Stimulated activated CD4-positive, alpha-beta T cell treated with anti-CD3 and anti-CD28 coated beads, Interleukin-15, amount 100 ng/mL, for 48 hours (primary cell): ENCODE measurements at places on chromosomes 5 and 9.

DNA sequence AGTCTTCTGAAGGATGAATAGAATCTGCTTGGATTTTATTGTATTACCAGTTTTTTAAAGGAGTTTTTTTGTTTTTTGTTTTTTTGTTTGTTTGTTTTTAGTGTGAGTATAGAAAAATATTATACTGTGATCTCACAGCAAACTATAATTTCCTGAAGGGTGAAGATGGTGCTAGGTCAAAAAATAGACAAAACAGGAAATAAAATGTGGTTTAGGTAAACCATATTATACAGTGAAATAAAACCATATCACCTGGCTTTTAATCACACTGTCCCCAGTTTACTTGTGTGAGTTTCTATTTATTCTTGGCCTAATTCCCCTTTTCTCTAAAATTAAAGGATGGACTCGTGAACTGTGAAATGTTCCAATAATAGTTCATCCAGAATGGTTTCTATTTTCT, 841.3 kb upstream of the CTNND2 start:
- DNase-seq = no peak

DNA sequence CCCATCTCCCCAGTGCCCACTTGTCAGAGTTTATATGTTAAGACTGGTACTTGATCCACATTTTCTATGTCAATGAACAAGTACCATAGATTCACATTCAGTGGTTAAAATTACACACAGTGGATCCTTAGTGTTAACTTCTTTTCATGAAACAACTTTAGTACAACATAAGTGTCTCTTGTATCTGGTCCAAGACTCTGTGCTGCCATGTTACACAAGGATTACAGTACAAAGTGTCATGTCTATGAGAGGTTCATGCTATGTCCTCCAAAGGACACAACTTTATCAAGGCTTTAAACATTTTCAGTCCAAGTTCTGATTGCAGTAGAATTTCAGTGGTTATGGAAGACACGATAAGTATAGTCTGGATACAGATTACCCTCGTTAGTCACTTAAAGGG, 13.3 kb upstream of the VLDLR start:
- DNase-seq = no peak

DNA sequence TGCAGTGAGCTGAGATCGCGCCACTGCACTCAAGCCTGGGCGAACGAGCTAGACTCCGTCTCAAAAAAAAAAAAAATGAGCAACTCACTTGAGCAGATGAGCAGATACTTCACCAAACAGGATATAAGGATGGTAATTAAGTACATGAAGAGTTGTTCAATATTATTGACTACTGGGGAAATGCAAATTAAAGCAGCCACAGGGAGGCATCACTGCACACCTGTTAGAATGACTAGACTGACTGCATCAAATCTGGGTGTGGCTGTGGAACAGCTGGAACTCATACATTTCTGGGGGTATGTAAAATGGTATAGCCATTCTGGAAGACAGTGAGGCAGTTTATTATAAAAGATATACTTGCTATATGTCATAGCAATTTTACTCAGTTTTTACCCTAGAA, 93.0 kb downstream of the WNK2 start:
- DNase-seq = no peak

DNA sequence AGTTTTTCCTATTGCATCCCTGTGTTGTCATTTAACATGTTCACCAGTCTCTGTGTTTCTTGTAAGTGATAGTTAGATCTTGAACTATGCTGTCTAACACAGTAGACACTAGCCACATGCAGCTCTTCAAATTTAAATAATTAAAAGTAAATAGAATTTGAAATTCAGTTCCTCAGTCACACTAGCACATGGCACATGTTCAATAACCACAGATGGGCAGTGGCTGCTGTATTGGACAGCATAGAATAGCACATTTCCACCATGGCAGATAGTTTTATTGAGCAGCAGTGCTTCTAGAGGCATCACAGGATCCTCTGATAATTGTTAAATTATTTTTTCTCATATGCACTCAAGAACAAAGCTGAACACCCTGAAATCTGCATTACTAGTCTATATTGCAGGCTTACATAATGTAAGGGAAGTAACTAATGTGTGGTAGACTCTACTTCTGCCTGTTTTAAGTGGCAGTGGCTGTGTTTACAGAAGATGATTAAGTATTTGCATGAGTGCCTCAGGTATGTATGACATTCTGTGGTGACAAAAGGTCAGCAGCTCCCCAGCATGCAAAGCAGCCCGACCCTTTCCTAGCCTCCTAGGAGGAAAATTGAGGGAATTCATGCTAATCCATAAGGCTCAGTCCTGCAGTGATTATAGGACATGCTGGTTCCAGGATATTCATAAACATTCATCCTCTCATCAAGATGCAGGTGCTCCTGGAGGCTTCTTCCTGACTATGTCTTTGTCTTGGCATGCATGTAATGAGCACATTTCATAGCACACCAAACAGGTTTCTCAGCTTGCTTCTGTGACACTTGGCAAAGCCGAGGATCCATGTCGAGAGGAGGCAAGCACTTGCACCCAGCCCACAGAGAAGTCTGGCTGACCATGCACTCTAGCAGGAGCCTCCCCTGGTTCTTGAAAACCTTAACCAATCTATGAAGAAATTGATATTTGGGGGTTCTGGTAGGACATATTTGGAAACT, 45.5 kb downstream of the SH3RF2 start:
- no peak for DNase-seq

- DNase-seq = no peak
These were observed 56.9 kb downstream of the KIF24 start for GRCh38 chr9:34272101-34272541.

DNA sequence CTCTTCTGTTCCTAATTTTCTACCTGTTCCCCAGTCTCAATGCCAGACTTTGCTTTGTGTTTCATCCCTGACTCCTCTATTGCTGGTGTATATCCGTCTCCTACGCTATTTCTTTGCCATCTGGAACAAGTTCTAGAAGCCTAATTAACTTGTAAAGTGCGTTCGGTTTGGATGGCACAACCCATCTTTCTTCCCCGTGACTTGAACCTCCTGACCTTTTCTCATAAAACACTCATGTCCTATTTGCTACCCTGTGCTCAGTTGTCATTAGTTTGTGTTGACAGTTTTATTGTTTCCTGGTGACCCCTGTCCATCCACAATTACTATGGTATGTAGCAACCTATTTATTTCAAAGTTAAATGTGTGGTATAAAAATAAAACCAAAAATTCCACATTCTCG, 323.5 kb downstream of the TLE4 start:
- DNase-seq = no peak

DNA sequence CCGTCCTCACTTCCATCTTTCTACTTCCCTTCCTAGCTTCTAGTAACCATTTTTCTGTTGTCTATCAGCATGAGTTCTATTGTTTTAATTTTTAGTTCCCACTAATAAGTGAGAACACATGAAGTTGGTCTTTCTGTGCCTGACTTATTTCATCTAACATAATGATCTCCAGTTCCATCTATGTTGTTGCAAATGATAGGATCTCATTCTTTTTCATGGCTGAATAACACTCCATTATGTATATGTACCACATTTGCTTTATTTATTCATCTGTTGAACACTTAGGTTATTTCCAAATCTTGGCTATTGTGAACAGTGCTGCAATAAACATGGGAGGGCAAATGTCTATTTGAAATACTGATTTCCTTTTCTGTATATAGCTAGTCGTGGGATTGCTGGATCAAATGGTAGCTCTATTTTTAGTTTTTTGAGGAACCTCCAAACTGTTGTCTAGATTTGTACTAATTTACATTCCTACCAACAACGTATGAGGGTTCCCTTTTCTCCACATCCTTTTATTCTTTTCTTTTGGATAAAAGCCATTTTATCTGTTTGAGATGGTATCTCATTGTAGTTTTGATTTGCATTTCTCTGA, 50.3 kb downstream of the NSD1 start:
- no peak for DNase-seq

- DNase-seq = no peak
These were observed 162.0 kb upstream of the SEMA6A start for GRCh38 chr5:116736671-116737070.

GRCh38 chr9:131690941-131691573, 48.8 kb downstream of the RAPGEF1 start:
- no peak for DNase-seq

DNA sequence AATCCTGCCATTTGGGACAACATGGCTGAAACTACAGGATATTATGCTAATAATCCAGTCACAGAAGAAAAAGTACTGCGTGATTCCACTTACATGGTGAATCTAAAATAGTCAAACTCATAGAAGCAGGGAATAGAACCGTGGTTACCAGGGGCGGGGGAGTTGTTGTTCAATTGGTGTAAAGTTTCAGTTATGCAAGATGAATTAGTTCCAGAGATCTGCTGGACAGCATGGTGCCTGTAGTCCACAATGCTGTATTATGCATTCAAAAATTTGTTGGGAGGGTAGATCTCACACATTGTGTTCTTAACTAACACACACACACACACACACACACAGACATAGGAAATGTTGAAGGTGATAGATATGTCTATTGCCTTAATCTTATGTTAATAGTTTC, 480.5 kb downstream of the DMRT2 start:
- no peak for DNase-seq

- DNase-seq = no peak
These were observed 67.5 kb downstream of the TLE1 start for GRCh38 chr9:81621785-81622259.

DNA sequence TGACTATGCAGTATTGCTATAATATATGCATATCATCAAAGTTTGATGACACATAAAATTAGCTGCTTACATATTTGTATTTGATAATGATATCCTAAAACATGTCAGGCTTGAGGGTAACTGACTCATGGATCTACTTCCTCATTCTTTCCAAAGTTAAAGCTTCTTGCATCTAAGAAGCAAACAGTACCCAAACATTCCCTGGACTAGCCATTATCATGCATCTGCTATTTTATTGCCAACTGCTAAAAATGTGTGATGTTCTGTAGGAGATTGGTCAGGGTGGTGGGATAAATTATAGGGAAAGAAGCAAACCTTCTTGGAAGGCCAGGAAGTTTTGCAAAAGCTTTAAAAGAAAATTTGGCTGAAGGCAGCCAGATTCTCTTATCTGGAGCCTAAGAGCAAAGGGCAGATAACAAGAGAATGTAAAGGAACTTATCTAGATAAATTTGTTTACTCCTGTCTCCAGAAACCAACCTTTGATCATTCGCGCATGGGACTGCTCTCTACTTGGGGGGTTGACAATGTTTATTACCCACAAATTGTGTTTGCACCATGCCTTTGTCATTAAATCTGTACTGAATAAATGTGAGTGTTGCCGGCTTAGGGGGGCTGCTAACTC, 604.1 kb upstream of the TLE4 start:
- no peak for DNase-seq

DNA sequence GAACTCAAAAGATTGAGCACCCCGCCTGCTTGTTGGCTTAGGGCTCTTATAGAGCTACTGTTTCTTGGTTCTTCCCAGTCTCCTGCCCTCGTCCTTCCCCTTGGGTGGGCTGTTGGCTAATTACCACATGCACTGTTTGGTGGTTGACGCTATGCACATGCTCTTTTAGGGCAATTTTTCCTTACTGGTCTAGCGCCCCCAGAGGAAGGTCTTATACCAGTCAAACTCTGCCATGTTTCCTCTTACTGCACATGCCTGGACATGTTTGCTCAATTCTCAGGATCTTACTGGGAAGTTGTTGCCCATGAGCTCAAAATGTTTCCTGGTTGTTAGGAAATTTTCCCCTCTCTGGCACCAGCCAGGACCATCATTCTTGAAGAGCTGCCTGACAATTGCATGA, 101.9 kb downstream of the SLC28A3 start:
- no peak for DNase-seq

GRCh38 chr5:155455791-155456514, 442.4 kb downstream of the KIF4B start:
- DNase-seq = no peak

- DNase-seq = no peak
These were observed 266.1 kb downstream of the NDUFS4 start for GRCh38 chr5:53826504-53826903.

GRCh38 chr9:91424403-91425176, 958 bp upstream of the NFIL3 start:
- peak; percentile 68 for DNase-seq

DNA sequence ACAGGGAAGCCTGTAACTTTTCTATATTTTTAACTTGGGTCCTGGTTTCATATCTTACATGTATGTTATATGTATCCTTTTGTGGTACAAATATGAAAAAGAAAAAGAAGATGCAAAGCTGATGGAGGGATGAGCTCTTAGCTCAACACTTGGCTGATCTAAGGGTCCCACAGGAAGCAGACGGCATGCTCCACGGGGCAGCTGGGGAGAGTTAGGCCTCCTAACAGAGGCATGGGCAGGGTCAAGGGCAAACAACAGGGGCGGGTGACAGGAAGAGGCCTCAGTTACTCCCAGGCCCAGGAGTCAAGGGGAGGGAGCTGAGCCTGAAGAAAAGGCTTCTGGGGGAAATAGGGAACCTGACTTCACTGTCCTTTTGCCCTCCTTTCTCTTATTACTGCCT, 287.2 kb downstream of the ZSWIM6 start:
- no peak for DNase-seq

GRCh38 chr5:173973616-173973969, 15.4 kb upstream of the C5orf47 start:
- DNase-seq = no peak

GRCh38 chr9:108469654-108470053, 386.1 kb downstream of the ACTL7B start:
- no peak for DNase-seq

- no peak for DNase-seq
These were observed 104.8 kb upstream of the TBC1D2 start for GRCh38 chr9:98360176-98360708.

DNA sequence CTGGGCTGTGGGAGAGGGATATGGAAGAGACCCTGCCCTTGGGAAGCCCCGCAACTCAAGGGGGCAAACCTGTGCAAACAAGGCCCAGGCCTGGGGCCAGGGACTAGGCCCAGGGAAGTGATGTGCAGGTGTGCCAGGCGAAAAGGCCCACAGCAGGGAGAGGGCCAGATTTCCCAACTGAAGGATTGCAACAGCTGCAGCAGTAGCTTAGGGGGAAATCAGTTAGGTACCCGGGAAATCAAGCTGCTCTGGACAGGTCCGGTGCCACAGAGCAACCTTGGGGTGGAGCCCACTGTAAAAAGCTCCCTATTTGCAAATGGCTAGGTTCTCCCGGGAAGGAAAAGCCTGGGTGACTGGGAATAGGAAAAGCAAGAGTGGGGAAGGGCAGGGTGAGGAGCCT, 10.4 kb downstream of the GRIN1 start:
- DNase-seq = no peak

- DNase-seq = no peak
These were observed 135.9 kb downstream of the ZSWIM6 start for GRCh38 chr5:61467766-61468482.

GRCh38 chr9:125372441-125373226, 111.0 kb downstream of the GAPVD1 start:
- no peak for DNase-seq

- DNase-seq = no peak
These were observed 208.9 kb upstream of the SLC30A5 start for GRCh38 chr5:68884883-68885282.

DNA sequence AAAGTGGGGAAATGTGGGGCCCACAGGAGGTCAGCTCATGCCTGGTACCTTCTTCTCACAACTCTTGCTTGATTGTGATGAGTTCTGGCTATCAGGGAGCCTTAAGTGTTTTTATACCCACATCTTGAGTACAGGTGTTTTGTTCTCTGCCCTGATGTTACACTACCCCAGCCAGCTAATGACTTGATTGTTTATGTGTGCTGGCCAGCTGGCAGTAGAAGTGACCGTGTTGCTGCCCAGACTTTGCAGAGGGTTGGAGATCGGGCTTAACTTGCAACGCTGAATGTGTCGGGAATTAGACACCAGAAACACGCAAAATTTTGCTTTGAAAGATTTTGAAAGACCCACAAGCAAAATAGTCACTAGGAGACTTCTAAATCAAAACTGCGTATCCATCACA, 16.9 kb upstream of the ZDHHC11B start:
- DNase-seq = no peak
